ENCODE measurements at places on chromosomes 2 and 18. TPM values are rescaled to one million over a fixed set of nuclear protein-coding genes. Genes with fewer than 3 reads are reported as not detected.
A peak's percentile ranks its signal among the peaks of the same experiment; 100 is the strongest.

DNA sequence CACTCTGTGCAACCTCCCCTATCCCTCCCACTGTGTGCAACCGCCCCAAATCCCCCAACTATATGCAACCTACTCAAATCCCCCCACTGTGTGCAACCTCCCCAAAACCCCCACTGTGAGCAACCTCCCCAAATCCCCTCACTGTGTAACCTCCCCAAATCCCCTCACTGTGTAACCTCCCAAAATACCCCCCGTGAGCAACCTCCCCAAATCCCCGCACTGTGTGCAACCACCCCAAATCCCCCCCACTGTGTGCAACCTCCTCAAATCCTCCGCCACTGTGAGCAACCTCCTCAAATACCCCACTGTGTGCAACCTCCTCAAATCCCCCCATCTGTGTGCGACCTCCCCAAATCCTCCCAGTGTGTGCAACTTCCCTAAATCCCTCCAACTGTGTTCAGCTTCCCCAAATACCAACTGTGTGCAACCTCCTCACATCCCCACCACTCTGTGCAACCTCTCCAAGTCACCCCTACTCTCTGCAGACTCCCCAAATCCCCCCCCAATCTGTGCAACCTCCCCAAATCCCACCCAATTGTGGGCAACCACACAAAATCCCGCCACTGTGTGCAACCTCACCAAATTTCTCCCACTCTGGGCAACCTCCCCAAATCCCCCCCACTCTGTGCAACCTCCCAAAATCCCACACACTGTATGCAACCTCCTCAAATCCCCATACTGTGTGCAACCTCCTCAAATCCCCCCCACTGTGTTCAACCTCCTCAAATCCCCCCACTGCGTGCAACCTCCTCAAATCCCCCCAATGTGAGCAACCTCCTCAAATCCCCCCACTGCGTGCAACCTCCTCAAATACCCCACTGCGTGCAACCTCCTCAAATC is 114.1 kb downstream of the TPO start:
- no peak overlapping the region for H3K4me3 ChIP-seq
- DNase-seq, result no peak
- H3K4me1 ChIP-seq, result no peaks in the 10 kb centered on the region

DNA sequence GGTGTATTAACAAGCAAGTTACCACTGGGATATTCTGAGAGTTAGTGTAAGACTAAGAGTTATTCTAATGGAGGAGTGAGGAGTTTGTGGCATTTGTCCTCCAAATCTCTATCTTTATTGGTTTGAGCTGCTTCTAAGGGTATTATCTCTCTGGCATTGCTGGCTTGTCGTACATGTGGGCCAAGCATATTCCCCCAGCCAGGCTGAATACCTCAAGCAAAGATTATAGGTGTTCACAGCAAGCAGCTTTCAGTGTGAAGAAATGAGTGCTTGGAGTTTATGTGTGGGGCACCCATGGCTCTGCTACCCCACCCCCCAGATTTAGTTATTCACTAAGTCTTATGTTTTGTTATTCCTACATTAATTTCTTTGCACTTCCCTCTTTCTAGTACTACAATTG is 193.6 kb upstream of the FANCL start:
- no peaks in the 10 kb centered on the region for H3K36me3 ChIP-seq
- H3K4me3 ChIP-seq, result no peak overlapping the region
- no peak for DNase-seq
- no peaks in the 10 kb centered on the region for H3K27me3 ChIP-seq

GRCh38 chr2:239401881-239402233 is 1.0 kb upstream of the HDAC4 start:
- H3K27ac ChIP-seq, result peak overlapping the region; percentile 100
- peaks cover 5% of the 10 kb centered on the region for H3K4me1 ChIP-seq
- peak overlapping the region; percentile 60 for H3K4me3 ChIP-seq
- H3K27me3 ChIP-seq, result no peaks in the 10 kb centered on the region
- no peak for DNase-seq

DNA sequence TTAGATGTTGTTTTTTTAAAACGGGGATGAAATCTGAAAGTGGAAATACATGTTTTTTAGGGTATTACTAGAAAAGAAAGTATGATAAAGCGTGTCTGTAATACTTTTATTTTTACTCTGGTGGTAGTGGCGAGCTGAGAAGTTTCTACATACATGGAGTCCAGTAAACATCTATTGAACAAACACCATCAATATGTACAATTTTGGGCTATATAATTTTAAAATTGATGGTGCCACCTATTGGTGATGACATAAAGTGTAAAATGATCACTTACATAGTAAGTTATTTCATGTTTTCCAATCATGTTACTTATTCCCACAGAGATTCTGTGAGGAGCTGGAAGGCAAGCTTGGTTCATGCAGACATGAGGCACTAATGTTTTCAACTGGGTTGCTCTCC is 31.5 kb upstream of the NFE2L2 start:
- H3K4me3 ChIP-seq, result no peak overlapping the region
- no peak overlapping the region for H3K27ac ChIP-seq
- no peak for DNase-seq
- no peaks in the 10 kb centered on the region for H3K27me3 ChIP-seq
- no peaks in the 10 kb centered on the region for H3K36me3 ChIP-seq

DNA sequence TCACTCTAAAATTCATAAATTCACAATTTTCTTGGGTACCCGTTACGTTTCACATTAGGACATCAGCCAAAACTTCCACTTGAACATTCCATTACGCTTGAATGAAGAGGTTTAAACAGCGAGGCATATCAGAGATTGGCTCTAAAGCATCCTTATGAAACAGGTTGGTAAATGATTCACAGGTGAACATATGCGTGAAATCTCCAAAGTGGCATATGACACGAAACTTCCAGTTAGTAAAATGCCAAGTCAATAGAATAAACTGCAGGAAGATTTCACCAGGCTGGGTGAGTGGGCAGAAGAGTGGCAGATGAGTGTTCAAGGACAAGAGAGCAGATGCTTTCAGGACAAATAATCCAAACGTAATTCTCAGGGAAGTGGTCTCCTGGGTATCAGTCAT is 33.9 kb upstream of the GLS start:
- no peaks in the 10 kb centered on the region for H3K36me3 ChIP-seq
- H3K4me3 ChIP-seq, result no peak overlapping the region
- DNase-seq, result no peak
- no peak overlapping the region for H3K27ac ChIP-seq

GRCh38 chr2:17538844-17539554 is 1.5 kb upstream of the VSNL1 start:
- peak; percentile 86 for DNase-seq
- no peaks in the 10 kb centered on the region for H3K4me1 ChIP-seq
- peak overlapping the region; percentile 13 for H3K4me3 ChIP-seq
- H3K27me3 ChIP-seq, result no peaks in the 10 kb centered on the region
- H3K36me3 ChIP-seq, result no peaks in the 10 kb centered on the region

GRCh38 chr2:100730290-100730868 is 89.6 kb upstream of the NPAS2 start:
- no peaks in the 10 kb centered on the region for H3K4me1 ChIP-seq
- no peaks in the 10 kb centered on the region for H3K36me3 ChIP-seq
- H3K27me3 ChIP-seq, result no peaks in the 10 kb centered on the region
- no peak overlapping the region for H3K4me3 ChIP-seq

The GALR1 gene
- polyA plus RNA-seq, result under 0.01 TPM

The SMAD4 gene
- 17.3 TPM for polyA plus RNA-seq

- H3K4me1 ChIP-seq, result no peaks in the 10 kb centered on the region
- no peak overlapping the region for H3K27ac ChIP-seq
- DNase-seq, result no peak
- H3K36me3 ChIP-seq, result no peaks in the 10 kb centered on the region
- H3K4me3 ChIP-seq, result no peak overlapping the region
Observed at GRCh38 chr2:71102981-71103681, 26.9 kb downstream of the MCEE start.

The ARHGAP15 gene
- 1.7 TPM for polyA plus RNA-seq

- no peak overlapping the region for H3K27ac ChIP-seq
- no peaks in the 10 kb centered on the region for H3K27me3 ChIP-seq
- H3K4me3 ChIP-seq, result no peak overlapping the region
- H3K4me1 ChIP-seq, result no peaks in the 10 kb centered on the region
Observed at GRCh38 chr18:44474067-44474411, 206.6 kb upstream of the SETBP1 start.

GRCh38 chr18:50622865-50623393 is 63.0 kb downstream of the MAPK4 start:
- DNase-seq, result no peak
- H3K4me1 ChIP-seq, result no peaks in the 10 kb centered on the region
- H3K27ac ChIP-seq, result no peak overlapping the region
- H3K36me3 ChIP-seq, result no peaks in the 10 kb centered on the region

- peaks cover 34% of the 10 kb centered on the region for H3K4me1 ChIP-seq
- DNase-seq, result no peak
- no peaks in the 10 kb centered on the region for H3K36me3 ChIP-seq
- no peaks in the 10 kb centered on the region for H3K27me3 ChIP-seq
Observed at GRCh38 chr2:63735263-63735662, 106.4 kb upstream of the UGP2 start.

DNA sequence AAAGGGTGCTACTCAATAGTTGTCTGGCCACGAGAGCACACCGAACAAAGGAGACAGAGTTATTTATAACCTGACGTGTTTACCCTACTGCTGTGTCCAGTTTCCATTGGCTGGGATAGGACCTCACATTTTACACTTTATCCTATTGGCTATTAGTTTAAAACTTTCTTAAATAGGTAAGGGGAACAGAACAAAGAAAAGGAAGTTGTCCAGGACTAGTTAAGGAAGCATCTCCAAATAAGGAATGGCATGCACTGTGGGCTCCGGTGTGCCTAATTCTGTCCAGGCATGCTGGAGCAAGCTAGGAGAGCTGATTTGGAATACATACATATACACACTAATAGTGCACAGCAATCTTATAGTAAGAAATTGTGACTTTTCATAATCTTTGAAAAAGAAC is 72.2 kb downstream of the CAB39 start:
- no peaks in the 10 kb centered on the region for H3K27me3 ChIP-seq
- no peaks in the 10 kb centered on the region for H3K36me3 ChIP-seq
- H3K4me3 ChIP-seq, result no peak overlapping the region
- no peak overlapping the region for H3K27ac ChIP-seq
- DNase-seq, result no peak

The BMP10 gene
- polyA plus RNA-seq, result not detected

GRCh38 chr2:158695305-158695704 is 99.8 kb upstream of the DAPL1 start:
- no peaks in the 10 kb centered on the region for H3K27me3 ChIP-seq
- no peak for DNase-seq
- H3K36me3 ChIP-seq, result no peaks in the 10 kb centered on the region
- no peak overlapping the region for H3K4me3 ChIP-seq
- no peak overlapping the region for H3K27ac ChIP-seq

GRCh38 chr2:30613001-30613400 is 166.0 kb downstream of the LCLAT1 start:
- DNase-seq, result no peak
- no peaks in the 10 kb centered on the region for H3K27me3 ChIP-seq
- no peak overlapping the region for H3K4me3 ChIP-seq

- H3K27ac ChIP-seq, result peak overlapping the region; percentile 6
- no peaks in the 10 kb centered on the region for H3K36me3 ChIP-seq
- no peaks in the 10 kb centered on the region for H3K27me3 ChIP-seq
- no peaks in the 10 kb centered on the region for H3K4me1 ChIP-seq
Observed at GRCh38 chr18:5628512-5629255, 84.9 kb upstream of the EPB41L3 start.

- no peaks in the 10 kb centered on the region for H3K36me3 ChIP-seq
- H3K4me1 ChIP-seq, result no peaks in the 10 kb centered on the region
- no peak overlapping the region for H3K27ac ChIP-seq
- no peak for DNase-seq
- H3K4me3 ChIP-seq, result no peak overlapping the region
- no peaks in the 10 kb centered on the region for H3K27me3 ChIP-seq
Observed at GRCh38 chr2:68561372-68561771, 82.0 kb upstream of the PROKR1 start.

DNA sequence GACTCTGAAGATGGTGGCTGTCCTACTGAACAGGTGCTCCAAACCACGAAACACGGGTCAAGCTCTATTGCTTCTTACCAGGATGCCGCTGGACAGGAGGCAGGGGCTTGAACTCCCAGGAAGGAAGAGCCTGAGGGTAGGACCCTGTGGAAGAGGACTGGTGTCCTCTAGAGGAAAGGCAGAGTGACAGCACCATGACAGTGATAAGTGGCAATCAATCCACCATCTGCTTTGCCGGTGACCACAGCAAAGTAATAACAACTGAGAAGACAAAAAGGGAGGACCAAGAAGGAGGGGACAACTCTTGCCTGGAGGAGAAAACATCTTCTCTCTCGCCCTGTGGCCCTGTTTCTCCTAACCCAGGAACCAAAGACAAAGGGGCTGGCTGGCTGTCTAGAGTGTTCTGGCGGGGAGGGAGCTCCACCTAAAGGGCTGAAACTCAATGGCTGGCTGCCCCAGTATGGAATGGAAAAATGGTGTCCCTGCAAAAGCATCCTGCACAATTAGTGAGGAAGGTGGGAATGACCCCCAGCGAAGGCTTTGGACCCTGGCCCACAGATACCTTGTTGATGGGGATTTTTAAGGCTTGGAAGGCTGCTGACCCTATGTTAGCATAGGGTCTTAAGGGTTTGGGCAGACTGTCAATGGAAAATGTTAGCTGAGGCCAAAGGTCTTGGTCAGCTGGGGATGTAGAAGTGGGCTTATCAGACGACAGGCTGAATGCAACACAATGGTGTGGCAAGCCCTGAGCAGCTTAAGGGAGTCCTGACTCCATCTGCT is 35.4 kb downstream of the PROC start:
- H3K4me3 ChIP-seq, result no peak overlapping the region
- DNase-seq, result no peak
- H3K4me1 ChIP-seq, result peaks cover 17% of the 10 kb centered on the region
- H3K27ac ChIP-seq, result no peak overlapping the region
- H3K36me3 ChIP-seq, result no peaks in the 10 kb centered on the region

DNA sequence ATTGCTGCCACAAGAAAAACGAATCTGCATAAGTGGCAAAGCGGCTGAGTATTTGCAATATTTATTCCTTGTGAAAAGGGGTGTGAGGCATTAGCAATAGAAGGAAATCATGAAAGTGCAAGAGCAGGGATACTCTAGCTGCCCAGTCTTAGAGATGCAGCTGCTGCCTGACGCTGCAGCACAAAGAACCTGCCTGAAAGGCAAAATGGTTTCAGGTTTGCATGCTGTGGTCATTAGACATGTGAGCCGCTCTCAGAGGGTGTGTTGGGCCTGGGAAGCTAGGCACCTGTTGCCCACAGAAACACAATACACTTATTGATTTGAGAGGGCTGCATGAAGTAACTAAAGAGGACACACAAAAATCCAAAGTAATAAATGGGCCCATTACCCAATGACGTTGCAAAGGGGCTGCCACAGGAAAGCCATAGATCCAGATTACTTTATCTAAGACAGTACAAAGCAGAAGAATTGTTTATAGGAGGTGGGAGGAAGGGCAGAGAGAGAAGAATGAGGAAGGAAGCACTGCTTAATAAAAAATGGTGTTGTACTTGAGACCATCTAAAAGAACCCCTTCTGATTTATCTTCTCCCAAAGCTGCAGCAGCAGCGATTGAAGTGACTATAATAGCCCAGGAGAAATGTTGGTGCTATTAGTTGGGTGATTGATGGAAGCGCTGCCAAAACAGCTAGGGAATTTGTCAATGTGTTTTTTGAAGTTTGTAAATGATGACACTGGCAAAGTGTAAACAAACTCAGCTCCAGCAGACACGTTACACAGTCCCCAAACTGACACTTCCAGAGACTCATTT is 492.4 kb upstream of the ACVR2A start:
- H3K27ac ChIP-seq, result peak overlapping the region; percentile 51
- no peaks in the 10 kb centered on the region for H3K27me3 ChIP-seq
- no peaks in the 10 kb centered on the region for H3K36me3 ChIP-seq
- no peak overlapping the region for H3K4me3 ChIP-seq

All from pancreas (tissue), 10 donors.